ENCODE measurements at places on chromosomes 12 and 14.

DNA sequence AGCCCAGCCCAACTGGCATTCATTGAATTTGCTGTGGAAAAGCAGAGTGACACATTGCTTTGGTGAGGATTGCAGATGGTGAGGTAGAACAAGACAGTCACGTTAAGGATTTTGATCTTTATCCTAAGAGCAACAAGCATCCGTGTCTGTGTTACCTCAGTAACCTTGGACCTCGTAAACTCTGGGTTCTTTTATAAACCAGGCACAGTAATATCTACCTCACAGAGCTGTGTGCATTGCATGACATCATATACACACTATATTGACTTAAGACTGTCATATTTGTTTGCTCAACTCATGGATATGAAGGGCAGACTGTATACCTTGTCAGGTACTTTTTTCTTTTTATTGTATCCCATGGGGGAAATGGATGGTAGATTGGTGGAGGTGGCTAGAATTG lies 156.2 kb downstream of the ETV6 start:
- no peak for DNase-seq

DNA sequence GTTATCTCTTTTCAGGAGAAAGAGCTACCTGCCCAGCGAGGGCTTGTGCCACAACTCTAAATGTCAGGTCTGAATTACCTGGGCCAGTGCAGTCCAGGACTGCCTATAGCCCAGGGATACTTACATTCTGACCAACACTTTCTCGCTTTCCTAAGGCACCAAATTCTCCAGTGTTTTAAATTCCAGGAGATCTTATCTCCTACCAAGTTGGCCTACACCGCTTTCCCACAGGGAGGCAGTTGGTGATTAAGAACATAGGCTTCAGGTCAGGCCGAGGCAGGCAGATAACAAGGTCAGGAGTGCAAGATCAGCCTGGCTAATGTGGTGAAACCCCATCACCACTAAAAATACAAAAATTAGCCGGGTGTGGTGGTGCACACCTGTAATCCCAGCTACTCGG lies 41.1 kb downstream of the RPS29 start:
- no peak for DNase-seq

DNA sequence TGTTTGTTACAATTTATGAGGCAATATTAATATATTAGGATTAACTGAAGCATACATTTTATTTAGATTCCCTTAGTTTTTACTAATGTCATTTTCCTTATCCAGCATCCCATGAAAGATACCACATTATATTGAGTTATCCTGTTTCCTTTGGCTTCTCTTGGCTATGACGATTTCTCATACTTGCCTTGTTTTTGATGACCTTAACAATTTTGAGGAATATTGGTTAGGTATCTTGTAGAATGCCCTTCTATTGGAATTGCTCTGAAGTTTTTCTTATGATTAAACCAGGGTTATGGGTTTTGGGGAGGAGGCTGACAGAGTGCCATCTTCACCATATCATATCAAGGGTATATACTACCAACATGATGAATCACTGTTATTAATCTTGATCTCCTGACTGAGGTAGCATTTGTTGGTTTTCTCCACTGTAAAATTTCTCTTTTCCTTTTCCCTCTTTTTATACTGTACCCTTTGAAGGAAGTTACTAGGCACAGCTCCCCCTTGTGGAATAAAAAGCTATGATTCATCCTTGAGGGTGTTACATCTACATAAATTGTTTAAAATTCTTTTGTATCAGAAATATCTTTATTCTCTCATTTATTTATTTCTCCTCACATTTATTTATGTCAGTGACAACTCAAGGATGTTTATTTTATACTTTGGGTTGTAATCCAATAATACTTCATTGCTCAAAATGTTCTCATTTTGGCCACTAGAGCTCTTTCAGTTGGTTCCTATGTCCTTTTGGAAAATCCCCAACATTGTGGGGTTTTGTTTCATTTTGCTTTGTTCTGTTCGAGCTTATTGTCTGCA lies 239.0 kb downstream of the SLC16A7 start:
- no peak for DNase-seq

GRCh38 chr12:106416273-106416672 lies 58.7 kb downstream of the POLR3B start:
- DNase-seq: peak; percentile 20

- DNase-seq: no peak
Observed at GRCh38 chr12:75289753-75290152, 40.4 kb downstream of the CAPS2 start.

DNA sequence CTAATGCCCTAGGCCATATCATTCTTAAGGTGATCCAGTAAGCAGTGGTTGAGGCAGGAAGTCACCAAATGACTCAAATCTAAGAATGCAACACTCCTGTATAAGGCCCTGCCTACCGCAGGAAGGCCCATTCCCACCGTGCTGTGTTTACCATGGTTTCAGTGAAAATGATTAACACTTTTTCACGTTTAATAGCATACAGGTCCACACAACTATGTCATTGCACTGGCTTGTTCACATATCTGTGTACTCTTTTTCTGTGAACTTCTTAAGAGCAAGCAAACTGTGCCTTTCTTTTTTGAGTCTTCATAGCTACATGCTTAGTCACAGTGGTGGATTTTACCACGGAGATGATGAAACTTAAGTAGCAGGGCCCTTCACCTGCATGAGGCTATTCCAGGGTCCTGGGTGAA lies 214.9 kb downstream of the CNTN1 start:
- DNase-seq: peak; percentile 69
